ENCODE measurements at places on chromosomes 2 and 18.

DNA sequence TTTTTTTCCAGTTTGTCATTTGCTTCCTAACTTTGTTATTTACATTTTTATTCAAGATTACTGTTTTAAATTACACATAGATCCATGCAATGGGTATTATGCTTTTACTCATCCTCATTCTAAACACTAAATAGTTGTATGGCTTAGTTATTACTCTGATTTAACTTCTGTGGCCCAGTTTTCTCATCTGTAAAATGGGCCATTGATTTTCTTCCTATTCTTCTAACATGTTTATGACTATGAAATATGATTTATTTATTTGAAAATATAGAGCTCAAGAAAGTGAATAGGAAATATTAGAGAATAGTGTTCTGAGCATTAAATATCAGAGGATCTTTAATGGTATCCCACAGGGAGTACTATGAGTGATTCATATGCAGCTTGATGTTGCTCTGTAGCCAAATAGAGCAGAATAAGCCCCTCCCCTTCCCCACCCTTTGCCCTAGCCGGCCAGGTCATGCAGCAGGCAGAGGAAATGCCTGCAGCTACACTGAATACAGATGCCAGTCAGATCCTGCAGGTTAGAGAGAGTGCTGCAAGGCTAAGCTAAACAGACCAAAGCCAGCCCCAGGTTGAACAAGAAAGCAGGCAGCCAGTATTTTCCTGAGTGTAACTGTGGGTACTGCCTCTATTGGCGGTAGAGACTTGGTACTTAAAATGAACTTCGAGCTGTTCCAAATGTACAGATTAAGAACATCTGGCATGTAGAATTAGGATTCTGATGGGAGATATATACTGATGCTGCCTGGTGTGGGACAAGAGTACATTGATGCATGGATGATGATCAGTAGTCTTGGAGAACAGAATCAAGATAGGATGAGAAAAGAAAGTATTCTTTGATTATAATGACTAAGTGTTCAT, 11.7 kb upstream of the ACYP2 start:
- ATAC-seq, result peak; percentile 90

DNA sequence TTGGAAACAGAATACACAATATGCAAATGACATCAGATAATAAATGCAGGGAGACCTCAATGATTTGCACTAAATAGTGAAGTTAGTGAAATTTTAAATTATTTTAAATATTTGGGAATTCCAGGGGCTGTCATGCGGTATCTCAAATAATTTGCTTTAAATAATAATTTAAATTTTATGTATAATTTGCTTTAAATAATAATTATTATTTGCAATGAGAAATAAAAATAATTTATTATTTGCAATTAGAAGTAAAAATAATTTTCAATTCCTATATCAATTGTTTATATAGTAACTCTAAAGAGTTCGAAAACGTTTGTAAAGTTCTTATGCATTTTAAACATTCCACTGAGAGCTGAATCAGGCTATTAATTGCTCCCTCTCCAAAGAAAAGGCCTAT, 226.4 kb downstream of the ZBTB7C start:
- no peak for ATAC-seq

GRCh38 chr2:105804266-105804665, 59.6 kb downstream of the NCK2 start:
- no peak for ATAC-seq

DNA sequence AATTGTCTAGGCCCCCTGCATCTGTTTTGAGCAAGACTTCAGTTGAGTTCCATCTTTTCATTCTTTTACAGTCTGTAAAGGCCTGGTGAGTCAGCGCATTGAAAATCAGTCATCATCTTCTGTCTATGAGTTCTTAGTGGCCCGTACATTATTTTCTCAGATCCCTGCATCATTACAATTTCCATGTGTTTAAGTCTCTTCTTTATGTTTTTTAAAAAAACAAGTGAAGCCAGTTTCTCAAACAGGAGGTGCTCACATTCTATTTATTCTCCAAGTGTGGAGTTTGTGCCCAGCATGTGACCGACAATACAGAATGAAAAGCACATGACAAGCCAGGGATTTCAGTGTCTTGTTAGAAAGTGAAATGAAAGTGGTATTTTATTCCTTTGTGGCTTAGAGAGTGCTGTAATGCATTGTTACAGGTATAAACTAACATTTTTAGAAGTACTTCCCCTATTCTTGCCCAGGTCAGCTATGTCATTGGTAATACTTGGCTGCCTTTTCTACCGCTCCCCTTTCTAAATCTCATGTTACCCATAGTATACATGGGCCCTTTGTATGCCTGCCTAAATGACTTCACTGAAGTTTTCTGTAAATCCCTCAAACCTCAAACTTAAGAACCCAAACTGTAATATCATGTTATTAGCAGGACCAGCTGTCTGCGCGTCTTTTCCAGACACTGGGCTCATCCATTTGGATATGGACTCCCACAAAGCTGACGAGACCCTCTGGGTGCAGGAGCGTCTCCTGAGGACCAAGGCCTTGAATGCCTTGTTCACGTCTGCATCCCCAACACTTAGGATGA, 67.6 kb downstream of the FEZ2 start:
- peak; percentile 88 for ATAC-seq

GRCh38 chr2:113114224-113114945, 13.0 kb upstream of the IL1RN start:
- ATAC-seq, result no peak

DNA sequence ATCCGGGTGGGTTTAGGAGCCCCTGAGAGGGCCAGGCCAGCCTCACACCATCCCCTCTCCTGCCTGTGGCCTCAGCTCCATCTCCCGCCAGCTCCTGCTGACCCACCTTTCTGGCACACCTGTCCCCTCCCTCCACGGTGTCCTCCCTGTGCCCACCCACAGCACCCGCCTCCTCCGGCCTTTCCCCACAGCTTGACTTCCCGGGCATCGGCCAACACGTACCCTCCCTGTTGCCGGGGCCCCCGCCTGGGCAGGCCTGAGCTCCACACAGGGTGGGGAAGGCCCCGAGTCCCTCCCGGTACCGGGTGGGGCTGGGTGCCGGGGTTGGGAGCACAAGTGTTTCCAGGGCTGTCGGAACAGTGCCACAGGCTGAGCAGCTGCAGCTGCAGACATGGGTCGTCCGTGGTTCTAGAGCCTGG, 6.5 kb downstream of the GPC1 start:
- peak; percentile 49 for ATAC-seq

- ATAC-seq, result no peak
Measured at GRCh38 chr2:128474962-128475361, 156.3 kb upstream of the HS6ST1 start.

DNA sequence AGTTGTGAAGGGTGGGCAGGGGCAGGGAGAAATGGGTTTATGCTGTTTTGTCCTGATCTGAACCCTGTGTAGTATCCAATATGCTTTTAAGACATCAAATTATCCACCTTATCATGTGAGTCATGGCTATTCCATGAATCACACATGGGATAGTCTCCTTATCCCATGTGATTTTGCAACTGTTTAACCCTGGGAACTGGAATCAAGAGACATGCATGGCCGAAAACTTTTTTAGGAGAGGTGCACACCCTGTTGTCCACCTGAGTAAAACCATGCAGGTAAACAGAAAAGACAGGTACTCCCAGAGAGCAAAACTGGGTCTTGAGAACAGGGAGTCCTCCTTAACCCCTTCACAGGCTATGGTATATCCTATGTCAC, 490.6 kb upstream of the HS6ST1 start:
- ATAC-seq, result no peak

GRCh38 chr18:45871431-45872084, 46.1 kb downstream of the SIGLEC15 start:
- no peak for ATAC-seq

DNA sequence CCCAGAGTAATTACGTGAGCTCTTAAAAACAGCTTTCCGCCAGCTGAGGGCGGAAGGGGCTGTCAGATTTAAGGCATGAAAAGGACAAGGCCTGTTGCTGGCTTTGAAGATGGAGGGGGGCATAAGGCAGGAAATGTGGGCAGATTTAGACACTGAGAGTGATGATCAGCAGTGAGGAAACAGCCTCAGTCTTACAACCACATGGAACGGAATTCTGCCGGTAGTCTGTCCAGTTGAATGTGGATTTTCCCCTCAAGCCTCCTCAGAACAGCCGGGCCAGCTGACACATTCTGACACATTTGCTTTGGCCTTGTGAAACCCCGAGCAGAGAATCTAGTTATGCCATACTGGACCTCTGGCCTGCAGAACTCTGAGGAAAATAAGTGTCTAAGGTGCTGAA, 16.6 kb downstream of the POLE4 start:
- no peak for ATAC-seq

DNA sequence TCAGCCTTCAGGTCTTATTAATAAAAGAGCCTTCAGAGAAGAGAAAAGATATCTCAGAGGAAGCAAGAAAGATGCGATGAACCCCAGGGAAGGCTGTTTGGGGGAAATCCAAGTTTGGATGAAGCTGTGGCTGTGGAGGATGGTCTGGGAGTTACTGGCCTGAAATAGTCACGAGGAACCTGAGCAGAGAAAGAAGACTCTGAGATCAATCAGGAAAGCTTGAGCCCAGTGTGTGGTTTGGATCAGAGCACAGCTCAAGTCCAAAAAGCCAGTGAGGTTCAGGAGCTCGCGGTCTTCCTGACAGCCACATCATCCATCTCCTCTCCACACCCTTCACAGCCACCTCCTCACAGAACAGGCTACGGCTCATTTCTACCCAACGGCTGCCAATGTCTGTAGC, 87.4 kb upstream of the SERPINE2 start:
- ATAC-seq, result no peak

DNA sequence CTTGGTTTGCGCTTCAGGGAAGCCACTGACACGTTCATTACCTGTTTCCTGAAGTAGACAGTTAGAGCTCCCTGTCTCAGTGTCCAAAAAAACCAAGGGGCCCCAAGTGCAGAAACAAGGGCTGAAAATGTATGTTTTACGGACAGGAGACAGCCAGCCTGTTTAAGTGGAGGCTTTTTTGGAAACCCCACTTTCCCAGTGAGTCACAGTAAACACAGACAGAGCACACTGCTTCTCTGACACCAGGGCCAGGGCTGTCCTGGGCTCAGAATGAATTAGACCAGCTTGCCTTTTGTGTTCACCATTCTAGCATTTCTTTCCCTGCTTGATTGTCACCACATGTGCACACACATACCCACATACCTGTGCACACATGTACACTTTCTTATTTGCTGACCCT, 128.6 kb downstream of the SH3RF3 start:
- ATAC-seq, result no peak

GRCh38 chr2:68660658-68661057, 17.3 kb downstream of the PROKR1 start:
- ATAC-seq, result no peak

GRCh38 chr2:233433794-233434193, 79.5 kb downstream of the DGKD start:
- no peak for ATAC-seq
